ENCODE measurements at places on chromosomes 12 and 14.

DNA sequence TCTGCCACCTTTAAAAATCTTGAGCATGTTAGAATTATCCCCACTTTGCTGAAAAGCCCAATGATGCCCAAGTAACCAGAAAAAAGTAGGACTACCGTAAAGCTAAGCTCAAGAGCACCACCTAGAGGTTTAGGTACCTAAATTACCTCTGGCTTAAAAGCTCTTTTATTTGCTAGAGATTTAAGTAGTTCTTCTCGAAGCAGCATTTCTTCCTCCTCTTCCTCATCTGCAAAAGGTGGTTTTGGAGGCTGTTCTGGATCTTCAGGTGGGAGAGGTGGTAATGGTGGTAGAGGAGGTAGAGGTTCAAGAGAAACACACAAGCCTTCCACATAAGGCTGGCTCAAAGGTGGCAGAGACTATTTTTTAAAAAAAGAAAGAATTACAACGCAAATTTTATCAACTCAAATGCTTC is 26.9 kb downstream of the ZFC3H1 start:
- peaks cover 100% of the 10 kb centered on the region for H3K36me3 ChIP-seq
- H3K27me3 ChIP-seq = no peaks in the 10 kb centered on the region
- no peak overlapping the region for H3K4me3 ChIP-seq

DNA sequence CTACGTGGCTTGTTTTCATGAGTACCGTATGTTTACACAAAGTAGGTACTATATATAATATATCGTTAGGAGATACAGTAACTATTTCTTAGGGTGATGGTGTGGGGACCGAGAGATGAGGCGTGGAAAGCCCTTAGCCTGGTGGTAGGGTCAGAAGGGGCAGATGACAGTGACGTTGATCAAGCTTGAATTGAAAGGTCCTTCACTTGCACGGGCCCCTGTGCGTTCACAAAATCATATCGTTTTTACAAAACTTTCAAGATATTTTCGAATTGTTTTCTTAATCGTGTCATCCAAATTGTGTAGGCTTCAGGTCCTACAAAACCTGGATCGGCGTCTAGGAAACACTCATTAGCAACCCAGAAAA is 881 bp upstream of the SOS2 start:
- peak overlapping the region; percentile 67 for H3K4me3 ChIP-seq
- peaks cover 36% of the 10 kb centered on the region for H3K4me1 ChIP-seq
- H3K27ac ChIP-seq = peak overlapping the region; percentile 99
- no peaks in the 10 kb centered on the region for H3K27me3 ChIP-seq

- peaks cover 5% of the 10 kb centered on the region for H3K27me3 ChIP-seq
- H3K4me3 ChIP-seq = no peak overlapping the region
- H3K4me1 ChIP-seq = no peaks in the 10 kb centered on the region
- DNase-seq = no peak
These were observed 78.1 kb upstream of the GALNT9 start for GRCh38 chr12:132407451-132407961.

GRCh38 chr14:32733015-32733414 is 205.7 kb upstream of the NPAS3 start:
- H3K36me3 ChIP-seq = peaks cover 3% of the 10 kb centered on the region
- H3K4me3 ChIP-seq = no peak overlapping the region
- no peak for DNase-seq
- H3K27ac ChIP-seq = no peak overlapping the region

Measured in heart left ventricle (tissue), 16 donors.